ENCODE measurements at places on chromosomes 12 and 14.

GRCh38 chr14:99413172-99413571, 67.5 kb downstream of the SETD3 start:
- no peak for DNase-seq

DNA sequence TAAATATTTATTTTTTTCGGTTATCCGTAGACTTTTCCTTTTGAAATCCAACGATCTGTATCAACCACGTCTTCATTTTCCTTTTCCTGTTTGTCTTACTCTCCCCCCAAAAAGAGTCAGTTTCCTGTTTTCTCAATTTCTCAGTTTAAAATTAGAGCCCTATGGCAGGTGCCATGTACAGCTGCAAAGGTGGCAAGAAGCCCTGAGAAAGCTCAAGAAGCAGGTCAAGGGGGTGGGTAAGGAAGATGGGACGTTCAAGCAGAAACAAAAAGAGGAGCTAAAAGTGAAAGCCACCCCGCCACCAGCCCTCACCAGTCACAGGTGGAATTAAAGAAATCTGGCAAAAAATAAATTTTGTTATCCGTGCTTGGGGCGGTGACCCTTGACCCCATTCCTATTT, 26.7 kb downstream of the SLC35E3 start:
- DNase-seq: no peak

DNA sequence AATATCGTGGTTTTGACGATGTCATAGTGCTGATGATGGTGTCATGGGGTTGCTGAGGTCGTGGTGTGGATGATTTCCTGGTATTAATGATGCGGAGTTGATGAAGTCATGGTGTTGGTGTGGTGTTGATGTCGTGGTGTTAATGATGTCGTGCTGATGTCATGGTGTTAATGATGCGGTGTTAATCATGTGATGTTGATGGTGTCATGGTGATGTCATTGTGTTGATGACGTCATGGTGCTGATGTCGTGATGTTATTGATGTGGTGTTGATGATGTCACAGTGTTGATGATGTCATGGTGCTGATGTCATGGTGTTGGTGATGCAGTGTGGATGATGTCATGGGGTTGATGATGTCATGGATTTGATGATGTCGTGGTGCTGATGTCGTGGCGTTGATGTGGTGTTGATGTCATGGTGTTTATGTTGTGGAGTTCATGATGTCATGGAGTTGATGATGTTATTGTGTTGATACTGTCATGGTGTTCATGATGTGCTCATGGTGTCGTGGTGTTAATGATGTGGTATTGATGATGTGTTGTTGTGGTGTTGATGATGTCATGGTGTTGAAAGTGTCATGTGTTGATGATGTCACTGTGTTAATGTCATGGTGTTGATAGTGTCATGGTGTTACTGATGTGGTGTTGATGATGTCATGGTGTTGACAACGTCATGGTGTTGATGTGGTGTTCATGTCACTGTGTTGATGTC, 48.5 kb upstream of the RIMBP2 start:
- no peak for DNase-seq

DNA sequence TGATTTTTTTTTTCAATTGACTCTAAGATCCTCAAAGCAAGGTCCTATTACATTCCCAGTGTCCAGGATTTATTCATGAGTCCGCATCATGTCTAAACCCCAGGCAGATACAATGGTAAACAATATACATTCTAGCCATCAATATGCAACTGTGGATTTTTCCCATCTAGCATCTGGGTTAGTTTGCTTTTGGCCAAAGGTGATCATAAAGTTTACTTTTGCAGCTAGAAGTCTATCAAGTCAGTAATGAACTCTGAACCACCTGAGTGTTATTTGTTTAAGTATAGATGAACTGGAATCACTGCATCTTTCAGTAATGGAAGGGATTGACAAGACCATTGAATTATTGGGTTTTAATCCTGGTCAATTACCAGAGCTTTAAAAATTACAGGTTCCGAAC, 80.8 kb downstream of the STON2 start:
- no peak for DNase-seq

GRCh38 chr14:32129124-32129523, 52.0 kb downstream of the ARHGAP5 start:
- DNase-seq: no peak

GRCh38 chr12:120960657-120961056, 17.7 kb upstream of the HNF1A start:
- DNase-seq: no peak

DNA sequence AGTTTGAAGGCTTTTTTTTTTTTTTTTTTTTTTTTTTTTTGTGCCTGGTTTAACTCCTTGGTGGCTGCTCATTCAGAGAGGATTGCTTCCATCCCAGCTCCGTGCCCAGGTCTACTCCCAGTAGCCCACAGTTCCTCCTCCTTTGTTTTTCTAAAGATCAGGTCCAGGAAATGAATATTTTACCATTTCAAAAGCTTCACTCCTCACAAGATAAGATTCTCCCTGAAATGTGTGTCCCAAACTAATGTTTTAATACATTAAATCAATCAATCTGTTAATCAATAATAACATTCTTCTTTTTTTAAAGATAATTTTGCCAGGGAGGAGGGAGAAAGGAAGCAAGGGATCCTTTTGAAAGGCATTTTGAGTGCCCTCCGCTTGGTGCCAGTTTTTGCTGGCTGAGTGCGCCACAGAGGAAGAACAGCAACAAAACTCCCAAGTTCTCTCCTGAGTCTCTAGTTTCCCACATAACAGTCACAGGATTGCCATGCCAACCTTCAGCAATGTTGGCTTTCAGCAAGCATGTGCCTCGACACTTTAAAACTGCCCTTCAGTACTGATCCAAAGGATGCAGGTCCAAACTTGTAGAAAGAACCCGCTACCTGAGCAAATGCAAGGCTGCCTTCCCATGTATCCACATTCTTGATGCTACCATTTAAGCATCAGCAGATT, 99.2 kb downstream of the RMST start:
- no peak for DNase-seq

- DNase-seq: peak; percentile 79
Measured at GRCh38 chr12:6788972-6789924, at the start of gene CD4. TSS of gene CD4 (plus strand) at chr12:6789528. CDS start at chr12:6800139, 10,611 bp downstream.

GRCh38 chr14:77125281-77125801, 16.2 kb downstream of the ZDHHC22 start:
- DNase-seq: no peak

GRCh38 chr14:74628418-74628817, 16.4 kb upstream of the LTBP2 start:
- no peak for DNase-seq

GRCh38 chr12:46071335-46071734, 81.0 kb upstream of the SCAF11 start:
- no peak for DNase-seq

- DNase-seq: peak; percentile 46
Measured at GRCh38 chr12:69900720-69901131, 75.7 kb downstream of the MYRFL start.

GRCh38 chr12:1207276-1207675, 216.3 kb downstream of the ERC1 start:
- no peak for DNase-seq

DNA sequence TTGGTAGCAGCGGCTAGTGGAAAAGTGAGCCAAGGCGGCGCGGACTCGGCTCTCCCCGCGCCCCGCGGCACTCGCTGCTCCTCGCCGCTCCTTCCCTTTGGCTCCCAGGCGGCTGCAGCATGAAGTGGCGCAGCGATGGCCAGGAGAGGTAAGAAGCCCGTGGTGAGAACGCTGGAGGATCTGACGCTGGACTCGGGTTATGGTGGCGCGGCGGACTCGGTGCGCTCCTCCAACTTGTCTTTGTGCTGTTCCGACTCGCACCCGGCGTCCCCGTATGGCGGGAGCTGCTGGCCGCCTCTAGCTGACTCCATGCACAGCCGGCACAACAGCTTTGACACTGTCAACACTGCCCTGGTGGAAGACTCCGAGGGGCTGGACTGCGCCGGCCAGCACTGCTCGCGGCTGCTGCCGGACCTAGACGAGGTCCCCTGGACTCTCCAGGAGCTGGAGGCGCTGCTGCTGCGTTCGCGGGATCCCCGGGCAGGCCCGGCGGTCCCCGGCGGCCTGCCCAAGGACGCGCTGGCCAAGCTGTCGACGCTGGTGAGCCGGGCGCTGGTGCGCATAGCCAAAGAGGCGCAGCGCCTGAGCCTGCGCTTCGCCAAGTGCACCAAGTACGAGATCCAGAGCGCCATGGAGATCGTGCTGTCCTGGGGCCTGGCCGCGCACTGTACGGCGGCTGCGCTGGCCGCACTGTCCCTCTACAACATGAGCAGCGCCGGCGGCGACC, 225.6 kb upstream of the CRY1 start:
- peak; percentile 22 for DNase-seq

DNA sequence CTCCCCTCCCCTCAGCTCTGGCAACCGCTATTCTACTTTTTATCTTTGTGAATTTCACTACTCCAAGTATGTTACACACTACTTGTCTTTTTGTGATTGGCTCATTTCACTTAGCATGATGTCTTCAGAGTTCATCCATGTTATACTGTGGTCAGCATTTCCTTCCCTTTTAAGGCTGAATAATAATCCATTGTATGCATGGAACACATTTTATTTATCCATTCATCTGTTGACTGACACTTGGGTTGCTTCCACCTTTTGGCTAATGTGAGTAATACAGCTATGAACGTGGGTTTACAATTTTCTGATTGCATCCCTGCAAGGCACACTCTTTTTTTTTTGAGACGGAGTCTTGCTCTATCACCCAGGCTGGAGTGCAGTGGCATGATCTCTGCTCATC, 53.0 kb upstream of the FUT8 start:
- DNase-seq: no peak

Measured in CD4-positive, alpha-beta memory T cell (primary cell).